ENCODE measurements at places on chromosomes 6 and 20.
A peak's percentile ranks its signal among the peaks of the same experiment; 100 is the strongest.

GRCh38 chr6:163646133-163646532, 231.6 kb downstream of the QKI start:
- DNase-seq, result no peak

- no peak for DNase-seq
Measured at GRCh38 chr6:16130932-16131387, 2.1 kb downstream of the MYLIP start.

- no peak for DNase-seq
Measured at GRCh38 chr20:59300333-59301081, at the start of gene EDN3. TSS of gene EDN3 (plus strand) at chr20:59300611. CDS start at chr20:59300813, 202 bp downstream.

DNA sequence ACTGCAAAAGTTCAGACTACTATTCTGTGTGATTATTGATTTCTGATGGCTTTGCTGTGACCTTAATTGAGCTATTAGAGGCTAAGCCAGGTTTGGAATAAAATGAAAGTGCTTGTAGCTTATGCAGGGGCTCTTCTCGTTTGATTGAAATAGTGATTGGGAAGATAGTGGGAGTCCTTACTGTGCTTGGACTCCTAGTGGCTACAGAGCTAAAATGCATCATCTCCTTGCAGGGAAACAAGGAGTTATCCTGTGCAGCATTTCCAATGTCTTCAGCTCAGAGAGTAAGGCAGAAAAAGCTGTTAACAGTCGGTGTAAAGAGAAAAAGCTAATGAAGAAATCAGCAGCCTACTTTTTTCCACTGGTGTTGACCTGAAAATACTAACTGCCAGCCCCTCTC, 173.5 kb downstream of the SLC35F1 start:
- no peak for DNase-seq

DNA sequence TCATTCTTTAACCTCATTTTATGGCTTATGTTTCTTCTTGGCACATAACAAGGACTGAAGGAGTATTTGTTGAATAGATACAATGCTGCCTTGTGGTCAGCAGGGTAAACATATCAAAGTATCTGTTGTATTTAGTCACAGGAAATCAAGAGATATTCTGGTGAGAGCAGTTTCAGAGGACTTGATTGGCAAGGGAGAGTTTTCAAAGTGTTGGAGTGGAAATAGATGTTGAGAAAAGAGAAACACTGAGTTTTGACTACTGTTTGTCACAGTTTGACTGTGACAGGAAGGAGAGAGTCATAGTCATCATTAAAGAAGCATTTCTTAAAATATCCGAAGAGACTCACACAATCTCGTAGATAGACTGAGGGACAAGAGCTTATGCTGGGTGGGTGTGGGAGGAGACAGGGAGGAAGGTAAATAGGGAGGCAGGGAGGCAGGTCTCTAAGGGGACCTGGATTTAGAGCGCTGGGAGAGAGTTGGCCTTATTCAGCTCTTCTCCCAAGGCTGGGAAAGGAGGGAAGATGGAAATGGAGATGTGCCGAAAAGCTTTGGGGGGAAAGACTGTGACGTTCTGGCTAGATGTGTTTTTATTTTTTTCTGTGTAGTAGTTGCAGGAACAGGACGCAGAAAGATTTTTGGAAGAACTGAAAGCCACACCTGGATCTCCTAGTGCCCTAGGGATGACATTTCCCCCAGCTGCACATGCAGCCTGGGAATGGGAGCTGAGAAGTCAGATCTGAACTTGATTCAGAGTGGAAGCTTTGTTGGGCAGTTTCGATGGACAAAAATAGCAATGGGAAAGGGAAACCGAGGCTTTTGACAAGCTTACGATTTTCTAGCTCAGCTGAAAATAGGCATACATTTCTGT, 65.0 kb upstream of the IFNGR1 start:
- DNase-seq, result no peak

DNA sequence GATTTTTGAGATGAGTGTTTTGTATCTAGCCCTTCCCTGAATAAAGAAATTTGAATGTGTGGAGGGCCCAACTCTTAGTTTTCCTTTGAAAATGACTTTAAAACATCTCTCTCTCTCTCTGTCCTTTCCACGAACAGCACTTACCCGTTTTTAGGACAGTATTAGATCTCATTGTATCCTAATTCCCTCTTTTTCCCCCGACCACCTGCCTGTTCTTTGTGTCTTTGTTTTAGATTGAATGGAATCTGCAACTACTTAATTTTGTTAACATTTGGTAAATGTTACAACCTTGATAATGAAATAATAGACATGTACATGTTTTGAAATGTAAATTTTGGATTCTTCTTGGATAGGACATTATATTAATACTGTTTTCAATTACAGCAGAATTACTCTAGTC, 3.1 kb downstream of the DSP start:
- DNase-seq, result no peak

GRCh38 chr20:22762576-22763256, 178.3 kb upstream of the FOXA2 start:
- DNase-seq, result no peak

- DNase-seq, result no peak
Measured at GRCh38 chr20:58963060-58963584, 17.9 kb upstream of the NELFCD start.

DNA sequence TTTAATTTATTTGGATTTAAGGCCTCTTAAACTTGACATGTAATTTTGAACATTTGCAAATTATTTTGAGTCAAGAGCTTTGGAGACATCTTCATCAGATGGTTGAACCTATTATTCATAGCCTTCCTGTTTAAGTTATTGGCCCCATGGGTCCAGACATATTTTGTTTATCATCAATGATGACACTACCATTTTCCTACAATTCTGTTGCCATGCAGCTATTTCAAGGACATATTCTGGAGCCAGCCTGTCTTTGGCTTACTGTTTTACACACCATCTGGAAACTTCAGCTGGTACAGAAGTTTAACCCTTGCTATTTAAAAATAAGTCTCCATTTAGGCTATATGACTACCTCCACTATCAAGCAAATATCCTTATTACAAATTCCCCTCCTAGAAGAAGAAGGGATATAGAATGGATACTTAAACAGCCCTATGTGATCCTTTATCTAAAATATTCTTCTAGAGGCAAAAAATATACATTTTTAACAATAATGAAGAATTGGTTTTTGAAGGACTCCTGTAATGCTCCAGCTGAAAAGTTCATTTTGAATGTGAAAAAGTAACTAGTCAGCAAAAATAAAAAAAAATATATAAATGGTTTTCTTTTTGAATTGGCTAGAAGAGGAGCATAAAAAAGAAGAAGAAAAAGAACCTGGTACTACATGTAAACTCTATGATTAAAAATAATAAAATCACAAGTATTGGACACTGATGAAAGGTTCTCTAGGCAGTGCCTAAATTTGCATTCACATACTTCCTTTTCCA, 544.0 kb upstream of the HS3ST5 start:
- DNase-seq, result no peak

DNA sequence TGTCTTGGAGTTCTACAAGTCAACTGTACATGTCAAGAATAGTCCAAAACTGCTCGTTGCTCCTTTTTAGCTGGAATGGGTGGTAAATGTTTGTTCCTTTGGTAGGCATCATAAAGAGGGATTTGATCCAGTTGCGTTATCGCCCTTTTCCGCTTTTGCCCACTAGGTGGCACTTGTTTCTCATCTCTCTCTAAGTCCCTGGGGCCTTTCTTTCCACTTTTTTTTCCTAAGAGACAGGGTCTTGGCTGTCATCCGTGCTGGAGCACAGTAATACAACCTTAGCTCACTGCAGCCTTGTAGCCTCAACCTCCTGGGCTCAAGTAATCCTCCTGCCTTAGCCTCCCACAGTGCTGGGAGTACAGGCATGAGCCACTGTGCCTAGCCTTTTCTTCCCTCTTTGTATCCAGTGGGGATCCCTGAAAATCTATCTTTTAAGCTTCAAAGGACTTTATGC, 20.7 kb downstream of the GTPBP2 start:
- no peak for DNase-seq

DNA sequence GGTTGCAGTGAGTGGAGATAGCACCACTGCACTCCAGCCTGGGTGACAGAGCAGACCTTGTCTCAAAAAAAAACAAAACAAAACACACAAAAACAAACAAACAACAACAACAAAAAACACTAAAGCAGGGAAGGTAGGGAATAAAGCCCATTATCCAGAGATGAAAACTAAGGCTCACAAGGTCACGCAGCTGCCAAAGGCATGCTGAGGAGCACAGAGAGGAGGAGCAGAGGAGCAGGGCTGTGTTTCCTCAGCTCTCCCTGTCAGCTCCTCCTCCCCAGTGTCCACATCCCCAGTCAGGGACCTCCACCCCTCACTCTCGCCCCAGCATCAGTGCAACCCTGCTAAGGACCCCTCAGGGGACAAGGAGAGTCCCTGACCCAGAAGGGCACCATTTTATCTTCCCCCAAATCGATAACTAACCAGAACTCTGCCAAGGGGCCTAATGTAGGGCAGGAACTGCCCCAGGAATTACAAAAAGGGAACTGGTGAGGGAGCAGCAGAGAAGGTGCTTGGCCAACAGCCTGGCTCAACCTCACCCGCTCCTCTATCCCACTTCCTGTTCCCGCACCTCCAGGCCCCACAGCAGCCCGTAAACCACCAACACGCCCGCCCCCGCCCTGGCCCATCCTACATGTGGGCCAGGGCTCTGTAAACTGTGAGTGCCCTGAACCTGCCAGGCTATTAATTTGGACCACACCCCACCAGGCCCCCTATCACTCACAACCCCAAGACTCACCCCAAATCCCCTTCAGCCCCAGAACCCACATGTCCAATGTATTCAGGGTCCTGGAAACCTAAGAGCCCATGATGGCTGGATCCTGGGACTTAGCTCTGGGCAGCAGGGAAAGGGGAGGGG, 9.0 kb downstream of the TEAD3 start:
- DNase-seq, result no peak

- no peak for DNase-seq
Measured at GRCh38 chr20:52724541-52724940, 247.6 kb upstream of the TSHZ2 start.

- DNase-seq, result no peak
Measured at GRCh38 chr6:143485967-143486366, 25.6 kb downstream of the FUCA2 start.

- no peak for DNase-seq
Measured at GRCh38 chr6:121158438-121158837, 175.8 kb downstream of the TBC1D32 start.

GRCh38 chr6:134190883-134191282, 127.0 kb downstream of the SGK1 start:
- no peak for DNase-seq

- DNase-seq, result no peak
Measured at GRCh38 chr20:41133709-41134361, 3.5 kb upstream of the PLCG1 start.

DNA sequence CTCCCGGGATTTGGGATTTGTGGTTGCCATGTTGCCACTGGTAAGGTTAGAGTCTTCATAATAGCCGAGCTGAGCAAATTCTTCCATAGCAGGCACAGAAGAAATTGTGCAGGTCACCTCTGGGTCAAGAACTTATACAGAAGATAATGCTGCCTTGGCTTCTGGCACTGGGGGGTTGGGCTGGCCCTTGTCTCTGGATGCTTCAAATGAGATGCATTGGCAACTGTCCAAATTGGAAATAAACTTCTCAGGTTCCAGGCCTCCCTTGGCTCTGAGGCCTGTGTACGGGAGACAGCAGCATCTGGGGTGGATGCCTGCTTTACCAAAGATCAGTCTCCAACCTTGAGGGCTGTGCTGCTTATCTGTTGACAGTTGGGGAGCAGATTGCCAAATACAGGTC, 26.2 kb downstream of the MYO6 start:
- no peak for DNase-seq

DNA sequence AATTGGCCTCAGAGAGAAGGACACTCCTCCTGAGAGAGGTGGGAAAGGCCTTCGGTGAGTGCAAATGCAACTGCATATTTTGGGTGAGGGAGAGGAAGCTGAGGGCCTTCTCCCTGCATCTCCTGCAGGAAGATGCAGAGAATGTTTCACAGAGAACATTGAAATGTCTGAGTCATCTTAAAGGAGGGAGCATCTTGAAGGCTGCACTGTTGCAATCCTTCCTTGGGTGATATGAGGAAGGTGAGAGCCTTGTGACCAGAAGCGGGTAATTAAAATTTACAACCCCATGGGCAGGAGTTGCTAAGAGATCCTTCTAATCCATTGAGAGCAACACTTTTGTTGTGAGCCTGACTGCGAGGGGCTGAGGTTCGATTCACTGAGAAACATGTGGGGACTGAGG, 375.7 kb upstream of the MARCKS start:
- no peak for DNase-seq

DNA sequence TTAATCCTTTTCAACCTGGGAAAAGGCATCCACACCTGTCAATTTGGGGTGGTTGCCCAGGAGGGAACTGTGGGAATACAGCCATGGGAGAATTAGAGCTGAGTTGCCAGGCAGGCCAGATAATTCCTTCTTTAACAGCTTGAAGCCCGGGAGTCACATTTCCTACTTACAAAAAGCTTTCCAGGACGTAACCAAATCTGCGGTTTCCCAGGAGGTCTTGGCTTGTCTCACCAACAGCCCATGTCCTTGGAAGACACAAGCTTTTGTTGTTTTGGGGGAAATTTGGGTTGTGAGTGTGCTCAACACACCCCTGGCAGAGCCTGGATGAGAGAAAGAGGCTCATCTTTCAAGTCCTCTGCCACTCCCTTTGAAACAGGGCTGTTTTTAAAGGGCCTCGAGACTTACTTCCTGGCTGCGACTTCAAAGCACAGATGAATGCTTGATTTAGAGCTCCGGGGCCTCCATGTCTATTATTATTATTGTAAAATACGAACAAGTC, 465.9 kb upstream of the BTBD3 start:
- DNase-seq, result peak; percentile 27

DNA sequence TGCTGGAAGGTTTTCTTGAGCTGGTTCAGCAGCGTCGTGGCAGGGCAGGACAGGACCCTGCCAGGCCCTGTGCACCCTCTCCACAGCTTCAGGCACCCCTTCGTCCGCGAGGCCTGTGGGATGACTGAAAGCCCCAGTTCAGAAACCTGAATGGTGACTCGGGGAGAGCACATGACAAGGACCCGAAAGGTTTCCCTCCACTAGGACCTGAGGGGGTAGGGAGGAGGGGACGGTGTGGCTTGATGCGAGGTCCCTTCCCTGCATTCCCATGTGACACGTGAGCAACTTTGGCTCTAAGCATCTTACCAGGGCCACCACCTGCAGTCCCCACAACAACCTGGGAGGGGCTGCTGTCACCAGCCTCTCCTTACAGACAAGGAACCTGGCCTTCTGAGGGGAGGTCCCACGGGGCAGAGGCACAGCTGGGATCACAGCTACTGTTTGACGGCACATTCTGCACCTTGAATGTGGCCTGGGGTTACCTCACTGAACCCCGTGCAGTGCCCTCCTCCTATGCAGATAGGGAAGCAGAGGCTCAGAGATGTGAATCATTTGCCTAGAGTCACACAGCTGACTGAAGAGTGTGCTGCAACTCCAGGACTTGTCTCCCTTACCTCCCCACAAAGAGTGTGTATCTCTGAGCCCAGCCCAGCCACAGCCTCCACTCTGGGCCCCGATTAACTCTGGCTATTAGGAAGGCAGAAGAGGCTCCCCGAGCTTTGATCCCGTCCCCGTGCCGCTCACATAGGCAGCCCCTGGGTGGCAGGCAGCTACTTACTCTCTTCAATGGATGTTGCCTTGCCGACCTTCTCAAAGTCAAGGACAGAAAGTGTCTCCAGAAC, 84.6 kb downstream of the PTPN1 start:
- DNase-seq, result no peak

All from cerebellar nuclear complex (tissue), 1 donor.